ENCODE measurements at places on chromosomes 1 and 21.

DNA sequence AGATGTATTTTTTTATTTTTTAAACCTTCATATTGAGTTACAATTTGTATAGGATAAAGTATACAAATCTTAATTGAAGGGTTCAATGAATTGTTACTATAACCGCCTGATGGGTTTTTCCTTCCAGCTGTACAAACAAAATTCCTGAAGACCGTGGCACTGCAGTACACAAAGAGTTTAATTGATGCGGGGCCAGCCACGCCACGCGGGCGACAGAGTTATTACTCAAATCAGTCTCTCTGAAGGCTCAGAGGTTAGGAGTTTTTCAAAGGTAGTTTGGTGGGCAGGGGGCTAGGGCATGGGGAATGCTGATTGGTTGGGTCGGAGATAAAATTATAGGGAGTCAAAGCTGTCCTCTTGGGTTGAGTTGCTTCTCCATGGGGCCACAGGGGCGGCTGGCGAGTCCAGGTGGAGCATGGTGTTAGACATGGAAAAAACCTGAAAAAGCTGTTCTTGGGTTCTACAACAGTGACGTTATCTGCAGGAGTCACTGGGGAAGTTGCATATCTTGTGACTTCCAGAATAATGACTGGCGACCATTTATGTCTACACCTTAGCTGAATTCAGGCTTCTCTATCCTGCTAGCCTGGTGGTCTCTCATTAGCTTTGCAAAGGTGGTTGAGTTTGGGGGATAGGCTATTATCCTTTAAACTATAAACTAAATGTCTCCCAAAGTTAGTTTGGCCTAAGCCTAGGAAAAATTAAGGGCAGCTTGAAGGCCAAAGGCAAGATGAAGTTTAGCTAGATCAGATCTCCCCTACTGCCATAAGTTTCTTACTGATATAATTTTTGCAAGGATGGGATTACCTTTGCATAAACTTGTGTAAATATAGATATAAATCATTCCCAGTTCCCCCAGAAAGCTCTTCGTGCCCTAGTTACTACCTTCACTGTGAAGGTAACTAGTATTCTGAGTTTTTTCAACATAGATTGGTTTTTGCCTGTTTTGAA lies 13.0 kb upstream of the TMEM9 start:
- no peak for DNase-seq

- DNase-seq: no peak
Measured at GRCh38 chr1:43258370-43258769, 11.4 kb upstream of the TMEM125 start.

GRCh38 chr1:38997034-38997900 lies 6.2 kb downstream of the AKIRIN1 start:
- DNase-seq: no peak

- no peak for DNase-seq
Measured at GRCh38 chr1:234707641-234708040, 97.7 kb upstream of the IRF2BP2 start.

DNA sequence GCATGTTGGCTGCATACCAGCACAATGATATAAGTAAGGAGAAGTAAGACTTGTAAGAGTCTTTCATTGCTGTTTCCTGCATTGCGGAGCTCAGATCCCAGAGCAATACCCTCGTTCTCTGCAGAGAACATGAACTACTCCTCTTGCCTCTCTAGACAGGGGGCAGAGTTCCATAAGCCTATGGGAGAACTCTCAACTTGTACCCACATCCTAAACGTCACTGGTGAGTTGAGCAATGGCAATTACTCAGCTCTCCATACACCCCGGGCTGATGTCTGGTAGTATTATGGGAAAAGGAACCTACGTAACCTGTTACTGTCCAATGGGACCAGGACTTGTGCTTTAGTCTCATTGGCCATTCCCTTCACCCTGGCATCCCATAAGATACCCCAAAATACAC lies 27.3 kb upstream of the ZNF496 start:
- no peak for DNase-seq

- DNase-seq: no peak
Measured at GRCh38 chr1:8448911-8449661, 131.2 kb downstream of the SLC45A1 start.

- no peak for DNase-seq
Measured at GRCh38 chr1:46205791-46206190, 2.7 kb downstream of the LURAP1 start.

- DNase-seq: no peak
Measured at GRCh38 chr1:77202751-77203150, 16.5 kb downstream of the PIGK start.

- no peak for DNase-seq
Measured at GRCh38 chr21:33088384-33088783, 18.4 kb downstream of the OLIG1 start.

GRCh38 chr1:206687915-206688442 lies 3.3 kb downstream of the MAPKAPK2 start:
- no peak for DNase-seq

Measured in SK-N-DZ (cell line).